ENCODE measurements at places on chromosomes 16 and 17.

- no peak for DNase-seq
Measured at GRCh38 chr16:76976101-76976500, 214.9 kb upstream of the MON1B start.

DNA sequence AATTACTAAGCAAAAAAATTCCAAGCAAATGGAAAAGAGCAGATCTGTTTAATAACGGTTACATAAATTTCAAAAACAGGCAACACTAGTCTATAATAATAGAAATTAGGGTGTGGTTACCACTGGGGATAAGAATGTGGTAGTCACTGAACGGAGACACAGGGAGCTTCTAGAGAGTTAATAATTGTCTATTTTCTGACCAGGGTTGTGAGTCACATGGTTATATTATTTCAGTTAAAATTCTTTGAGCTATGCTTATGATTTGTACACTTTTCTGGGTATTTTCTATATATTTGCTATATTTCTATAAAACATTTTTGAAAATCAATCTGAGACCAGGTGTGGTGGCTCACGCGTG lies 433.9 kb upstream of the MAF start:
- DNase-seq, result no peak

- DNase-seq, result no peak
Measured at GRCh38 chr16:78353640-78354275, 254.3 kb downstream of the WWOX start.

- no peak for DNase-seq
Measured at GRCh38 chr16:71635632-71636031, 9.6 kb downstream of the MARVELD3 start.

GRCh38 chr16:23064639-23065038 lies 84.6 kb downstream of the USP31 start:
- DNase-seq, result no peak

DNA sequence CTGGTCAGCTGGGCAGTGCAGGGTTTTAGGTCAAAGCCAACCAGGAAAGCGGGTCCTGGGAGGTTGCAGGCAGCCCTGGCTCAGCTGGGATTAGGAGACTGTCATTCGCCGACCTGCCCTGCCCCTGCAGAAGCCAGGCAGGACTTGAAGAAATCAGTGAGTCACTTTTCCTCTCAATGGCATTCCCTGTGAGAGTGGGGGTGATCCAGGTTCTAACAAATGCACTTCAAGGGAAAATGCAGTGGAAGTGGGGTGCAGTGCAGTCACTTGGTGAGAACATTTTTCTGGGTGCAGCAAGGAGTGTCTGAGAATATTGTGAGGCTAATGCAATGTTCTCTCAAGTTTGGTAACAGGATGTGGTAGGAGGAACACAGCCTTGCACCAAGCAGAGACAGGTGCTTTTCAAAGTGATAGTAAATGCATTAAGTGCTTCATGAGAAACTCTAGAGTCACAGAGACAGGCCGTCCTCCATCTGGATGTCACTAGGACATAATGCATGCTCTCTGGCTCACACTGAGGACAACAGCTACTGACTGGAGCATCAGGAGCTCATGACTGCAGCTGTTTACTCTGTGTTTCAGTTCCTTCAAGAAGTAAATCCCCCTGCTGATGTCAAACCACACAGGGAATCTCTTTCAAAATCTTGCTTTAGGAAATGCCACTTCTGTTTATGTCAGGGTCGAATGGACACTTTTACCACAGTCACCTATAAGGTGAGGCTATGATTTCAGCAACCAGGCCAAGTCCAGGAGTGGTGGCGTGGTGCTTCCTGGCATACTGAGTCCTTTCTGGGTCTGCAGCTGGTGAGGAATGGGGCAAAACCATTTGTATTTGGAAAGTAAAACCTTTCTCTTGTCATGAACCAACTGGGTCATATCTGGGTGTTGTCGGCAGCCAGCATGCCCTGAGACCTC lies 16.7 kb downstream of the CDK5R1 start:
- DNase-seq, result no peak

DNA sequence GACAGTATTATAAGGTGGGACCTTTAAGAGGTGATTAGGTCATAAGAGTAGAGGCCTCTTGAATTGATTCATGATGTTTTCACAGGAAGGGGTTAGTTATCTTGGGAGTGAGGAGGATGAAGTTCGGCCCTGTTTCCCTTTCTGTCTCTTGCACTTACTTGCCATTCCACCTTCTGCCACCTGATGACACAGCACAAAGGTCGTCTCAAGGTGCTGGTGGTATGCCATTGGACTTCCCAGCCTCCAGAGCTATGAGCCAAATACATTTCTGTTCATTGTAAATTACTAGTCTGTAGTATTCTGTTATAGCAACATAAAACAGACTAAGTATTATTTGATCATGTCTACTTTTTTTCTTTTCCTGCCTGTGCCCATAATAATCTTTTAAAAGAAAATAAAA lies 23.5 kb downstream of the CHD9 start:
- DNase-seq, result no peak

GRCh38 chr16:67409631-67410030 lies 6.6 kb downstream of the ZDHHC1 start:
- no peak for DNase-seq

- no peak for DNase-seq
Measured at GRCh38 chr17:17834974-17835373, 1.8 kb downstream of the SREBF1 start.

DNA sequence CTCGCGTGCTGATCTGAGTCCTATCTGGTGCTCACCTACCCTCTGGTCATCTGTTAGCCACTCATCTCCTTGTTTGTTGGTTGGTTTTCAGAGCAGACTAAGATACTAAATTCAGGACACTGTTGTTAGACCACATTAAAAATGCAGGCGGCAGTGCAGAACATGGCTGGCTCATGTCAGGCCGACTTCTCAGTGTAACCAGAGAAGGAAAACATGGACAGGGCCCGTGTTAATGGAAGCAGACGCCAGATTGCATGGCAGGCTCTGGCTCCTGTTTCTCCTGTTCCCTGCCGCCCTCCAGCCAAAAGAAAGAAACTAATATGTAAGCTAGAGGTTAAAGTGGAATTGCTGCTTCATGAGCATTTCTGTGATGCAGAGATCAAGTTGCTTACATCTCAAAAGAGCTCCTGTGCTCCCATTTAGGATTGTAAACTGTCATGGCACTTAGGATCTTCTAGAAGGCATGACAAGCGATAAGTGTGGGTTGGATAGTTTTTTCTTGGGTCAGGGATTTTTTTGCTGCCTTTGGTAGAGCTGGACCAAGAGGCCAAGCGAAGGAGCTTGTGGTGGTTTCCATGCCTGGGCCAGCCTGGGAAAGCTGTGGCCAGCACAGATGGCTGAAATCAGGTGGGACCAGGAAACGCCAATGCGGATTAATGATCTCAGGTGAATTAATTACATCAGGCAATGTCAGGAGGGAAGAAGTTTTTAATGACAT lies 56.1 kb downstream of the YPEL2 start:
- no peak for DNase-seq
